Trophoblast cell (in vitro differentiated cells and primary cell): ENCODE measurements at places on chromosomes 1 and 21.

GRCh38 chr1:156599811-156600210 lies 1.5 kb downstream of the GPATCH4 start:
- peak; percentile 14 for DNase-seq

GRCh38 chr1:112515311-112516009 lies 6.7 kb downstream of the WNT2B start:
- DNase-seq, result no peak

DNA sequence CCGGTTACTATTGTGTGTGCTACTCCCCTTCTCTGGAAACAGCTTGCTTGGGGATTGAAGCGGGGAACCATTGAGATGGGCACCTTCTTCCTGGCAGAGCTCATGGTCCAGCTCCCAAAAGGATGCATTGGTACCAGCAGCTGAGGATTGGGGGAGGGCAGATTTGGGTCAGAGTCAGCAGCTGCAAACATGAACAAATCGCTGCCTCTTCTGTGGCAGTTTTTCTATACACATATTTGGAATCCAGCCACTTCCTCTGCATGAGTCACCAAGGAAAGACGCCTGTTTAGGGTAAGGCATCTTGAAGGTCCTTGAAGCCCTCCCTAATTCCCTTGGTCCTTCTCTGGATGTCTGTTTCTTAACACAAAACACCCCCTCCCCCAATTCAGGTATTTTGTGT lies 104.7 kb downstream of the DAB1 start:
- DNase-seq, result no peak

GRCh38 chr1:56196839-56197238 lies 382.5 kb downstream of the PLPP3 start:
- peak; percentile 50 for DNase-seq

DNA sequence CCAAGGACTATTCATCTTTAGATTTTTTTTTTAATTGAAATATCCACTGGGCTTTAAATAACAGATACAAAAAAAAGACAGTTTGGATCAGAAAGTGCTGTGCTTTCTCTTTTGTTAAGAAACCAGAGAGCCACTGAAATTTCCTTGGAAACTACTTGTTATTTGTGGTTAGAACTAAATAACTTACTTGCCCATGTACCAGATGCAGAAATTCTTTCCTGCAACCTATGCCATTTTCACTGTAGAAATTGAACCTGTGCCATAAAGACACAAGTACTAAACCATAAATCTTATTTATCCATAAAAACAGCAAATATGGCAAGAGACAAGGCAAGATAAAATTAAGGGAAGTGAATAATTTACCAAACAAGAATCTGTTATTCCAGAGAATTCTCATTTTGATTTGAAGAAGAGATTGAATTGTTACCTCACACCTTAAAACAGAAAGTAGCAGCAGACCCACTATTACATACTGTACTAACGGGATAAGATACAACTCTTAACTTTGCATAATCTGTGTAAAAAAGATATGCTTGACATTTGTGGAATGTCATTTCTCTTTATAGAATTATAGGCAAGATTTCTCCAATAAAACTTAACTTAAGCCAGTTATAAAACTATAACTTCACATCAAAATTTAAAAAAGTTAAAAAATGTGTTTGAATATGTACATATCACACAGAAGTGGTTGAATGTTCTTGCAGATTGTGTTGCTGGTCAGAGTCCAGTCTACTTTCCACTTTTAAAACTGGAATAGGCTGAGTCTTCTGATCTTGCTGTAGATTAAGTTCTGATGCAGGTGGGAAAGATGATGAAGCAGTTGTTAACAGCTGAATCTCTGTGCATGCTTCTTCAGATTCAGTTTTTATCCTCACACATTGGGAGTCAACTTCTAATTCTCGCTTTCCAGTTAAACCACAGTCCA lies 6.3 kb upstream of the PHTF1 start:
- DNase-seq, result no peak

- DNase-seq, result no peak
Observed at GRCh38 chr1:203239526-203240305, 10.2 kb upstream of the CHIT1 start.

- DNase-seq, result peak; percentile 76
Observed at GRCh38 chr1:88061492-88062177, 622.4 kb upstream of the PKN2 start.

DNA sequence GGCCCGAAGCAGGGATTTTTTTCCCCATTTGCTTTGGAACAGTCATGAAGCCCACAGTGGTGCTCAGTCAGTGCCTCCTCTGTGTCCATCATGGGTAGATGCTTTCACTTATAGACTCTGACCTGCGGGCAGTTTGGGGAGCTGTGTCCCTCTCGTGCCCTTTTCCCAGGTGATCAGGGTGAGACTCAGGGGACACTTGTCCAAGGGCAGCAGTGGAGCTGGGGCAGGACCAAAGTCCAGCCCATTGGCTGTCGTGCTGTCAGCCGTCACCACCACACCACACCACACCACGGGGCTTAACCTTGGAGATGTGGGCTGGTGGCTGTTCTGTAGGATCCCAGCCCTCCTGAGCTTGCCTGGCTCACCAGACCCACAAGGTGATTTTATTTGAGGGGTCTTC lies 34.9 kb downstream of the SIM2 start:
- no peak for DNase-seq

DNA sequence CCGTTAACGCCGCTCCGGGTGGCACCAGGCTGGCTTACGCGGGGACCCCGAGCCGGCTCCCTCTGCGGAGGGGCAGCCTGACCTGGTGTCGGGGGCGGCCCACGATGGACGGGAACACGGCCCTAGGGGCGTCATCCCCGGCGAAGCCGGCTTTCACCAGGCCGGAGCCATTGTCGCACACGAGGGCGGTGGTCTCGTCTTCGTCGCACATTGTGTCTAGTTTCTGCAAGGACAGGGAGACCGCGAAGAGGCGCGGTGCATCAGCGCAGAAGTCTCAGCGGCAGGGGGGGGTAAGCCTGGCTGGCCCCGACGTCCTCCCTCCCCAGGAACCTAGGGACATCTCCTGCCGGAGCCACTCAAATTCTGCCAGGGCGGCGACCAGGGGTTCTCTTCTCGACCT lies 989 bp downstream of the ACTA1 start:
- no peak for DNase-seq

- DNase-seq, result no peak
Observed at GRCh38 chr1:222049176-222049575, 307.3 kb upstream of the DUSP10 start.

GRCh38 chr1:37958690-37959089 lies 11.8 kb upstream of the INPP5B start:
- DNase-seq, result peak; percentile 28

DNA sequence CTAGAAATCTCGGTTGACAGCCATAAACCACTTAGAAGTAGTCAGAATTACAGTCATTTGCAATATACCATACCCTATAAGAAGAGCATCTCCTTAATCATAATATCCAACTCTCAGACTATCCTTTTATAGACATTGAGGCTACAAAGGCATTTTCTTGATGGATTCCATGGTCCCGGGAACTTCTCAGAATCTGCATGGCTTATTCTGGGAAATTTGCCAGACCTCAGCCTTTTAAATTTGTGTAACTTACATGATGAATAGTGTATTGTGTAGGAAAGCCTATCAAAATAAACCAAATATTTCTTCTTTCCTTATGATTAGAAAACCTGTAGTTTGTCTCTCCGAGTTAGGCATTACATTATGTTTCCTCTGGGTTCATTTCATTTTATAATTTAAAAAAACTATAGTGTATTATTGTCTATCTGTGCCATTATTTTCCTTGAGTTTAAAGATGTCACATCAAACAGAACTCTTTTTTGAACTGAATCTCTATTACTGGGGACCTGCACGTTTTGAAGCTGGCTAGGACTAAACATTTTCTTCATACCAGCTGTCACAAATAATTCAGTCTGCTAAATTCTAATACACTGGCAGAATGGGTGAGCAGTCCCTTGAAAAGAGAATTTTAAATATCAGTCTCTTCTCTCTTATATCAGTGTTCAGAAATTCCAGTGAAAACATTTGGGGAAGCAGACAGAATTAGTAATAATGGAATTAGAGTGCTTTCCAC lies 102.9 kb downstream of the GABPA start:
- DNase-seq, result no peak

DNA sequence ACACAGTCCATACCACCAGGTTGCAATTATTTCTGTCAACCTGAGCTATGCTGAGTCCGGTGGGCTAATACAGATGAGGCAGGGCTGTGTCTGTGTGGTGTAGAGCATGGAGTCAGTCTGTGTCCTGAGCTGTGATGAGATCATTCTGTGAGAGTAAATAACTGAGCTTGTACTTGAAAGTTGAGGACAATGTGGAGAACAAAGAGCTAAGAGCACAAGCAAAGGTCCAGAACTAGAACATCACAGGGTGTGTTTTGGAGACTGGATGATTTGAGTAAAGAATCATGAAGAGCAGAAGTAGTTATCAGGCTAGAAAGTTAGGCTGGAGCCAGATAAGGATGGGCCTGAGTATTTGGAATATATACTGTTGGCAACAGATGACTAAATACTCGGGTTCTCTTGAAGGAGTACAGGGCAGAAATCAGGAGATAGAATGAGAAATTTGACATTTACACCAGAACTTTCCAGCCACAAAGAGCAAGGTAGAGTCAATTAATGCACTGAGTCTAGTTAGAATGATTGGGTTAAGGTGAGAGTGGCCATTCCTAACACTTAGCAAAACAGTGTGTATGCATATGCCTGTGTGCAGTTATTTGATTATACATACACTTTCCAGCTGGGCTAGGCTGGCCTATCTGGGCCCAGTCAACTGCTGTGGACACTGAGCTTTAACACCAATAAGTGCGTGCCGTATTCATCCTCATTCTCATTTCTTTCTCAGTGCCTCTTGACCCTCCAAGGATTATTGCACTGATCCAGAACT lies 48.8 kb downstream of the LEPR start:
- no peak for DNase-seq

GRCh38 chr1:20361805-20362381 lies 71.2 kb downstream of the VWA5B1 start:
- peak; percentile 64 for DNase-seq

DNA sequence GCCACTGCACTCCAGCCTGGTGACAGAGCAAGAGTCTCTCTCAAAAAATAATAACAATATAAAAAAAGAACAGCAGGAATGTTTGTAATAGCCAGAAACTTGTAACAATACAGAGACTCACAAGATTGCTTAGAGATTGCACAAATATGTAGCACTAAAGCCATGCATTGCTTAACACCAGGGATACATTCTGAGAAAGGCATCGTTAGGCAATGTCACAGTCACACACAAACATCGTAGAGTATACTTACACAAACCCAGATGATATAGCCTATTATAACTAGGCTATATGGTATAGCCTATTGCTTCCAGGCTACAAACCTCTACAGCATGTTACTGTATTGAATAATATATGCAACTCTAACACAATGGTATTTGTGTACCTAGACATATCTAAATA lies 45.3 kb downstream of the GPATCH2 start:
- DNase-seq, result peak; percentile 68
